ENCODE measurements at places on chromosomes 11 and 22. TPM values are rescaled to one million over a fixed set of nuclear protein-coding genes. Genes with fewer than 3 reads are reported as not detected.

TRIM48 gene
- total RNA-seq = not detected

MS4A2 gene
- total RNA-seq = not detected

IGLL5 gene
- total RNA-seq = not detected

APLNR gene
- not detected for total RNA-seq

BUD13 gene
- 22.3 TPM for total RNA-seq

MPZL2 gene
- total RNA-seq = 82.5 TPM

PATE4 gene
- total RNA-seq = not detected

FOSL1 gene
- total RNA-seq = 20.2 TPM

TCN2 gene
- 26.6 TPM for total RNA-seq

FDXACB1 gene
- 3.8 TPM for total RNA-seq

GAB4 gene
- total RNA-seq = not detected

CRYAB gene
- not detected for total RNA-seq

CACNA1I gene
- not detected for total RNA-seq

SLC35C1 gene
- 5.6 TPM for total RNA-seq

MICALL1 gene
- 22.7 TPM for total RNA-seq

MRGPRX3 gene
- not detected for total RNA-seq

PDE2A gene
- 1.4 TPM for total RNA-seq

ASRGL1 gene
- total RNA-seq = 37.1 TPM

SLC22A12 gene
- total RNA-seq = not detected

KCNE3 gene
- 1.2 TPM for total RNA-seq
